Stimulated activated CD8-positive, alpha-beta memory T cell treated with anti-CD3 and anti-CD28 coated beads, Interleukin-15, amount 100 ng/mL, for 48 hours (primary cell): ENCODE measurements at places on chromosomes 1 and 21.

- peak; percentile 14 for DNase-seq
Observed at GRCh38 chr1:58781541-58782177, 2.2 kb downstream of the JUN start.

GRCh38 chr1:197761654-197762053 lies 13.6 kb downstream of the DENND1B start:
- no peak for DNase-seq

- no peak for DNase-seq
Observed at GRCh38 chr1:184221087-184221486, 165.7 kb upstream of the C1orf21 start.

DNA sequence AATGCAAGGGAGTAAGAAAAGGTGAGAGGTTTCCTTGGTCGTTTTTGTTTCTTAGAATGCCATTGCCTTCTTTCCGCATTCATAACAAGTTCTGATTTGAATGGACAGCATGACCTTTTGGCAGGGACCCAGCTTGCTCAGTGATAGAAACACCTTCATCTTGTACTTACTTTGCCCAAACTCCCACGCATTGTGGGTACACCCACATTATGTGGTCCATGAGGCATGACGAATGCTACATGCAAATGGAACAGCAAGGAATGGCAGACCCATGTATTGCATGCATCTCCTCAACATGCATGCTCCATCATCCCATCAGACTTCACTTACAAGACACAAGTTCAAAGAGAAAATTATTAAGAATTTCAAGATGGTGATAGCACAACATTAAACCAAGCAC lies 102.8 kb downstream of the CDC7 start:
- DNase-seq: peak; percentile 61

GRCh38 chr1:164651351-164651951 lies 92.5 kb downstream of the PBX1 start:
- peak; percentile 4 for DNase-seq

DNA sequence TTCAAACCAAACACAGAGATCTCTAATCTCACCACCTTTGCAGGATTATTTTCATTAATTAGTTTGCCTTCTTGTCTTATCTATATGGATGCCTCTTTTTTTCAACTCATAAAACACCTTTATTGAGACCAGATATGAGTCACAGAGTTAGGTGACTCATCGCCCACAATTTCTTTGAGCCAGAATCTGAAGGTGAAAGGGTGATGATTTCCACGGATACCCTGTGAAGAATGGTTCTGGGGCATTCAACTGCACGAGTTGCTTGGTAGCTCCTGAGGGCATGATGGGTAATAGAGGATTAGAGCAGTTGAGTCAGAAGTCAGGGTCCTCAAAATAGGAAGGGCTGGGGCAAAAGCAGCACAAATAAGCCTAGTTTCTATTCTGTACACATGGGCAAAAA lies 128.2 kb downstream of the TBX19 start:
- DNase-seq: peak; percentile 61

DNA sequence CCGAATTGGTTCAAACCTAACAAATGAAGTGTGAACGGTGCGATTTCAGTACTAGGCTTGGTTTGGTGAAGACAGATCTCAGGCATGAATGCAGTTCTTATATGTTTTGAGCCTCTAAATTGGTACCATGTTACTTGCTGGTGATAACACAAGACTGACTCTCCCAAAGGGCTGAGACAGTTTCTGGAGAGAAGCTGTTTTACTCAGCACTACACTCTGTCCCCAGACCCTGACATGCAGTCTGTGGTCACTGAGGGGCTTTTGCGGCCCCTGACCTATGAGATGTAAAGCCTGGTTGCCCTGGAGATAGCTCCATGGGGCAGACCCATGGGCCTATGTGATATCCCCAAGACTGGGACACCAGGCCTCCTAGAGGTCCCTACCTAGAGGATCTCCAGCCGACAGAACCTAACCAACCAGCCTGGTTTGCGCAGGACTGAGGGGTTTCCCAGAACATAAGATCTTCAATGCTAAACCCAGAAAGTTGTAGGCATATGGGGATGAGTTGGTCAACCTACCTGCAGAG lies 19.4 kb upstream of the FOXE3 start:
- no peak for DNase-seq

- no peak for DNase-seq
Observed at GRCh38 chr1:118210723-118211110, 25.7 kb upstream of the SPAG17 start.

- DNase-seq: no peak
Observed at GRCh38 chr1:91683598-91683951, 182.9 kb downstream of the CDC7 start.

DNA sequence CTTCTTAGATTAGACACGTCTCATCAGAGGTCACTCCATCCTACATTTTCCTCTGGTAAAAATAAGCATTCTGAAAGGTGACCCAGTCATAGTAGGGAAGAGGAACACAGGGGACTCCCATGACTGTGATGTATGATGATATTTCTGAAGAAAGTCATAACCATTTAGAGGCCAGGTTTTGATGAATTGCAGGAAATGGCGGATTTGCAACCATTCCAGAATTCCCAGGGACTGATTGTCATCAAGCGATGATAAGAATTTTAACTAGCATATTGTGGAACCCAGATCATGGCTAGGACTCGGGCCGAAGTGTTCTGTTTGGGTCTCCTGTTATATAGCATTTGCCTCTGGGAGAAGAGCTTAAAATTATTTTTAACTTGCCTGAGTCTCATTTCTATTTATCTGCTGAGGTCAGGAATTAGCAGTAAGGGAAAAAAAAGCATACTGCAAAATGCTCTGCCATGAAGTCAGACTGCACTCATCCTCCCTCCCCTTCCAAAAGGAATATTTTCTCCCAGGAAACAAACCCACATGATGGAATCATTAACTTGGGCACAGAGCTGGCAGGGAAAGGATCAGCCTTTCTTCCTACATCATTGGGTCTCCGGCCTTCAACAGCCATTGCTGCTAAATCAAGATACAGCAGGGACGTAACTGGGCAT lies 286.7 kb downstream of the HLX start:
- no peak for DNase-seq

- DNase-seq: no peak
Observed at GRCh38 chr1:25676488-25676887, 59.9 kb downstream of the MAN1C1 start.

GRCh38 chr1:81174811-81175476 lies 625.8 kb upstream of the ADGRL2 start:
- DNase-seq: no peak

DNA sequence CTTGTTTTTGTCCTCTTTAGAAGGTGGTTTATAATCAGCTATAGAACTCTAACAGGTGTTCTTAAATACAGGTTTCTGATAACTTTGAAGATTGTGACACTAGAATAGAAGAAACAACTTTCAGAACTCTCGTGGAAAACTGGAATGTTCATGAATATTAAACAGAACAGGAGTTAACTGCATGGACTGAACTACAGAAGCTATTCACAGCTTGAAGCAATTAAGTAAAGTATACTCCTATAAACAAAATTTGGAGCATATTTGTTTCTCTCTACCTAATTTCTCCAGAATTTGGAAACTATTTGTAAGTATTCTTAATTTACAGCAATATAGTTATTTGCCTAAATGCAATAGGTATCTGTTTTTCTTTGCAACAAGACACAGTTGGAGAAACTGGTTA lies 824.8 kb downstream of the ADGRL2 start:
- DNase-seq: no peak

GRCh38 chr1:78792756-78793155 lies 143.1 kb downstream of the IFI44 start:
- no peak for DNase-seq

- no peak for DNase-seq
Observed at GRCh38 chr1:22763487-22764200, 53.0 kb downstream of the EPHB2 start.

DNA sequence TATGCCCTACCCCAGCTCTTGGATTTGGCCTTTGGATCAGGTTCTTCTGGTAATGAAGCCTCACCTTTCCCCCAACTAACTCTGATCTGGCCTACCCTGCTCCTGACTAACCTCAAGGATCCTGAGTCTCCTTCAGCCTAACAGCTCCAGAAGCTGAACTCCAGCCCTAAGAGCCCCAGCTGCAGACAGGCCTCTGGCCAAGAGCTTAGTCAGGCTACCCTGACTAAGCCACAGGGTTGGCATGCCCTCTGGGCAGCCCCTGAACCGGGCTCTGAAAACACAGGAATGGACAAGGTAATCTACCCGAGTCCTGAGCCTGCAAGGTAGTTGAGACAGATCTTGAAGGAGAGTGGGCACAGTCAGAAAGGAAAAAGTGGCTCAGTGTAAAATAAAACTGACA lies 29.4 kb downstream of the COA7 start:
- DNase-seq: no peak

- no peak for DNase-seq
Observed at GRCh38 chr1:245858722-245859492, 648.2 kb downstream of the SMYD3 start.

GRCh38 chr1:53276153-53276901 lies 38.0 kb upstream of the MAGOH start:
- no peak for DNase-seq

DNA sequence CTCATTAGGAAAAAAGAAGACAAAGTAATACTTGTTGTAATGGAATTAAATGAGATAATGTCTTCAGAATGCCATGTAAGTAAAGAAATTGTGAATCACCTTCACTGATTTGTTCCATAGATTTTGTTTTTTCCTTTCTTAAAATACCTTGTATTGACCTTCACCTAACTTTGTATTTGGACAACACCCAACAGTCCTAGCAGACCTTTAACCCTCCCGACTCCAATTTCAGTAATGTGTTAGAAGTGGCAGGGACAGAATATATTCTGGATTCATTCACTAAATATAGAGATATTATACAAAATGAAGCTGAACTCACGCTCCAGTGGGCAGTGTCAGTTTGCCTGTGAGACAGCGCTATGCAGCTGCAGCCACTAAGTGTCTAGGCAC lies 57.9 kb downstream of the UCK2 start:
- DNase-seq: no peak

- DNase-seq: no peak
Observed at GRCh38 chr1:158327481-158327880, 3.9 kb downstream of the CD1B start.

- DNase-seq: no peak
Observed at GRCh38 chr1:60765204-60765603, 317.2 kb upstream of the NFIA start.

- DNase-seq: no peak
Observed at GRCh38 chr1:39980555-39981313, 25.8 kb downstream of the MFSD2A start.

- DNase-seq: no peak
Observed at GRCh38 chr21:39451332-39452206, at the start of gene SH3BGR. TSS of gene SH3BGR (plus strand) at chr21:39451970. CDS start at chr21:39452097, 127 bp downstream.

- no peak for DNase-seq
Observed at GRCh38 chr1:199403531-199404116, 623.9 kb upstream of the NR5A2 start.

DNA sequence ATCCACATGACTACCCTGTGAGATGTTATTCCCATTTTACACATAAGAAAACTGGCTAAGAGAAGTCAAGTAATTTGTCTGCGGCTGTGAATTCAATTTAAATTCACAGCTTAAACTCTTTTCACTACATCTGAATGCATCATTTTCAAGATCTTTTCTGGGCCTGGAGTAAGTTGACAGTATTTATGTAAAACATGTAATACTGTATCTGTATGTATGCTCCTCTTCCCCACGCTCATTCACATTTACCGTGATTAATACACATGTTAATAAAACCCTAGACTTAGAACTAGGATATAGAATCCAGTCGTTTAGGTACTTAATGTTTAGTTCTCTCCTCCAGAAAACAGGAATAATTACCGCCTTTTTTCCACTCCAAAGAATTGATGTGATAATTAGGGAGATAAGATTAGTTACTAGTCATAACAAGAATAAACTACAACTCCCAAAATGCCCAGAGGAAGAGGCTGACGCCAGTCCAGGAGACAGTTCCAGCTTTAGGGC lies 442 bp upstream of the PPP1R12B start:
- no peak for DNase-seq

DNA sequence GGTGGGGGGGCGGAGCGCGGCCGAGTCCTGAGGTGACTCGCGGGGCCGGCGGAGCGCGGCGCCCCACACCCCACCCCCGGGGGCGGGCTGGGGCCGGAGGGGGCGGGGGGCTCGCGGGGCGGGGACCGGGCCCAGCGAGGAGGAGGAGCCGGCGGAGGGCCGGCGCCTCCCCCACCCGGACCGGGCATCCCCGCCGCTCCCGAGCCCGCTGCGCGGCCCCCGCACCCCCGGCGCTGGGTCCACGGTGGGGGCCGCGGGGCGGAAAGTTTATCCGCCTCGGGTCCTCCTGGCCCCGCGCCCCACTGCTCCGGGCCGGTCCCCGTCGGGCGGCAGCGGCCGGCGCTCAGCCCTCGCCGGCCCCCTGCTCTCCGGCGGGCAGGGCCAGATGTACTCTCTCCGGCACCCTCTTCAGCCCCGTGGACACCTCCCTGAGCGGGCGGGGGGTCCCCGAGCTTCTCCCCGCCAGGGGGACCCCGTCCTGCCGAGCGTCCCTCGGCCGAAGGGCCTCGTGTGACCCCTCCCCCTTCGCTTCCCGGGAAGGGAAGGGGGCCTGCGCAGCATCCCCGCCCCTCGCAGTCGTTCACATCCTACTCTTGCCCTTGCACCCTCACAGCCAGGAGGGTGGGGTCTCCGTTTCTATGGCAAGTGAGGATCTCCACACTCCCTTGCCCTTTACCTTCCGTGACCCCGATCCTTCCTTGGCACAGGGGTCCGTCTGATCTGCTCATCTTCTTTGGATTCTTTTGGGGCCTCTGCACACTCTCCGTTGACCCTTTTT lies 663 bp downstream of the CAMTA1 start:
- peak; percentile 45 for DNase-seq

- no peak for DNase-seq
Observed at GRCh38 chr1:54543729-54544496, 4.1 kb upstream of the ACOT11 start.

DNA sequence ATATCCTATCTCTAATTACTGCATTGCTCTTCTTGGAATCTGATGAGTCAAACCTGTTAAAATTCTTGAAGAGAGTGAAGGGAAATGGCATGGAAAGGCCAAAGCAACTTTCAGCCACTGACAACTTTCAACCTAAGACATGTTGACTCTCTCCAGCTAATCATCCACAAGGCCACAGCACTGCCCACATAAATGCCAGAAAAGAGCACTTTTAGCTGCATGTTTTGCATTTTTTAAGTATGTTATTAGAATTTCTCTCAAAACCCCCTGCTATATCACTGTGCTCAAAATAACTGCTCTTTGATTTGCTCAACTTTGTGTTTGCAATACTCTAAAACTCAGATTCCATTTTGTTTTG lies 352.5 kb downstream of the ADGRL2 start:
- DNase-seq: no peak

GRCh38 chr1:212166244-212166643 lies 119.0 kb upstream of the PPP2R5A start:
- no peak for DNase-seq

DNA sequence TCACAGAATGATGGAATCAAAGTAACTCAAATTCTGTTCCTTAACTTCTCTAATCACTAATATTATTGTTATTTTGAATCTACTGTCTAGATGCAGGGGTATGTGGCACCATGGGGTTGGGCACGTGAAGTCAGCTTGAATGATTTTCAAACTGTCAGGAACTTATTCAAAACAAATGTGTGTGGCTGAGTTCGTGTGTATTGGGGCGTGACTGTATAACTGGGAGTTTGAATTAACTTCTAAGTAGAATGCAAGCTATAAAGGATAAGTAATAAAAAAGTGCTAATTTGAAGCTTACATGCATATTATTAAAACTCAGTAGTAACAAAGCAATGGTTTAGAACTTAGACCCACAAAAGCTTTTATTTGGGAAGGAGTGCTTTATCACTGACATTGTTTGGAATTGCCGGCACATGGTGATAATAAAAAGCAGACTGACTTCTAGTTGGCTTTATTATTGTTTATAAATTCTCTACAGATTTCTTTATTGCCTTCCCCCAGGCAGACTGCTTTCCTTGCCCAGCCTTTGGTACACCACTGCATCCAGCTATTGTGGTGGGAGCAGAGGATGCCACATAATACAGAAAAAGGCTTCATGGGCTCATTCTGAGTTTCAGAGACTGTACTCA lies 84.3 kb downstream of the TENT5C start:
- DNase-seq: no peak
